Erythroblast (primary cell): ENCODE measurements at places on chromosomes 11 and 22.

DNA sequence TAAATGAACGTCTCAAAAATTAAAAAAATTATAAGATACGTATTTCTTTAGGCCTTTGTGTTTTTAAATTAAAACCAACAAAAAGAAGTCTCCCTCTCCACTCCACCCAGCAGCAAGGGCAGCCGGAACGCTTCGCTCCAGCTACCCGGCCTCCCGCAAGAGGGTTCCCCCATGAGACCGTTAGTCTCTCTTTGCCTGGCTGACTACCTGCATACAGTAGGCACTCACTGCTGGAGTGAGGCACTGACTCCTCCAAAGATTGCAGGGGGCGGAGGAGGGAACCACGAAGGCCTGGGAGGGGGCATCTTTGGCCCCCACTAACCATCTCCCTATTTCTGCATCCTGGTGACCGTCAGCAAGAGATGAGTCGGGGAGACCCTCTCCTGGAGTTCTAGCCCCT lies 10.1 kb downstream of the CBX6 start:
- no peak for DNase-seq

GRCh38 chr11:70656252-70656651 lies 257.9 kb downstream of the CTTN start:
- no peak for DNase-seq

DNA sequence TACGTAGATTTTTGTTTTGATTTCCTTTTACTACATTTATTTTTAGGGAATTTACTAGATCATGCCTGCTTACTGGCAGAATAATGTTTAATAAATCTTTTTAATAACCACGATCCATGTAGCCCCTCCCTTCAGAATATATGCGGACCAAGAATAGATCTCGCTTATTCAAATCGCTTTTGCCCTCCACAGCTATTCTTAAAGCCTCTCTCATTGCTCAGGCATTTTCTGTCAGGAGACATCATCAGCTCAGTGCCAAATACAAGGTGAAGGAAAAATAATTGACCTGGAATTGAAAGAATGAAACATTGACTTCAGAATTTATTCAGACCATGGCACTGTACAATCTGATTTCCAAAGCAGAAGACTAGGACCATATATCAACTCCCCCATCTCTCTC lies 10.0 kb upstream of the JAML start:
- no peak for DNase-seq

- peak; percentile 47 for DNase-seq
Measured at GRCh38 chr22:27133681-27134314, 476.4 kb downstream of the MIAT start.

- no peak for DNase-seq
Measured at GRCh38 chr11:31656051-31656450, 146.5 kb downstream of the ELP4 start.

- DNase-seq, result no peak
Measured at GRCh38 chr11:81394311-81394710, 1339.4 kb downstream of the FAM181B start.

GRCh38 chr11:60195923-60196368 lies 13.1 kb upstream of the MS4A6A start:
- DNase-seq, result no peak

GRCh38 chr22:44383064-44383575 lies 70.4 kb upstream of the SHISAL1 start:
- no peak for DNase-seq

DNA sequence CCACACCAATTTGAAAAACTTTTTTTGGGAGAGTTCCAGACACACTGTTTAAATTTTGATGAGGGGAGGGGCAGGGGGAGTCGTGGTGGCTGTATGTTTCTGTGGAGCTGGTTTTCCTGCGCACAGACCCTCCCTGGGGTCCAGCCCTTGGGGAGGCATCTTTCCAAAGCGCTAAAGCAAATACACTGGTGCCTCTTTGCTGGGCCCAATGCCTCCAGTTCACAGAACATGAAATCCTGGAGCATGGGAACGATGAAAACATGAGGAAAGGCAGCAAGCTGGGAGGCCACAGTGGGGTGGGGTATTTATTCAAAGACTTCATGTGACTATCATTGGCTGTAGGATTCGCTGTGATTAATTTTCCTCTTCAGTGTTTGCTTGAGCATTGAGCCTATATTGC lies 135.3 kb downstream of the CCDC34 start:
- no peak for DNase-seq

GRCh38 chr11:106249617-106250239 lies 172.3 kb downstream of the AASDHPPT start:
- DNase-seq, result no peak

DNA sequence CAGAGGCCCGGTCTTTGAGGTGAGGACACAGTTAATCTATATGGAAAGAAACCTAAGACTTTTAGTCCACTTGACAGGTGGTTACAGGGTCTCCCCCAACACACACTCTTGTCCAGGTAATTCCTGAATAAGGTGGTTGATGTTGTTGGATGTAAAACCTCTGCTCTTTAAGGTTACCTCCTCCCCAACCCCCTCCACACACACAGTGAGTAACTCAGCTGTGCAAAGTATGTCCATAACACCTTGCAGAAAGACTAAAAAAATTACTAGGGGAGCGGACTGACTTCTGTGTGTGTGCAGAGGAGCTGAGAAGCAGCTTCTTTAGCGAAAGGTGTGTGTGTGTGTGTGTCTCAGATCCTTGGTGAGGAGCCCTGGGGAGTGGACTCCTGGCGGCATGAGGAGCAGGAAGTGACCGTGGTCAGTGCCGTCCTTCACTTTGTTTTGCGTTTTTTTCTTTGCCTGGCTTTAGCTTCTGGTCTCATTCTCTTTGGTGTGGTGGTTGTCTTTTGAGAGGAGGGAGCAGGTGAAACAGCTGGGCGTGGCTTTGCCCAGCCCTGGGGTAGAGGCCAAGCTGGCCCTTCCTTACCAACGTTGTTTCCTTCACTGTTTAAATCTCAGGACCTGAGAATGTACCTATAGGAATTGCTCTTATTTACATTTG lies 1.7 kb downstream of the ZBED4 start:
- no peak for DNase-seq

DNA sequence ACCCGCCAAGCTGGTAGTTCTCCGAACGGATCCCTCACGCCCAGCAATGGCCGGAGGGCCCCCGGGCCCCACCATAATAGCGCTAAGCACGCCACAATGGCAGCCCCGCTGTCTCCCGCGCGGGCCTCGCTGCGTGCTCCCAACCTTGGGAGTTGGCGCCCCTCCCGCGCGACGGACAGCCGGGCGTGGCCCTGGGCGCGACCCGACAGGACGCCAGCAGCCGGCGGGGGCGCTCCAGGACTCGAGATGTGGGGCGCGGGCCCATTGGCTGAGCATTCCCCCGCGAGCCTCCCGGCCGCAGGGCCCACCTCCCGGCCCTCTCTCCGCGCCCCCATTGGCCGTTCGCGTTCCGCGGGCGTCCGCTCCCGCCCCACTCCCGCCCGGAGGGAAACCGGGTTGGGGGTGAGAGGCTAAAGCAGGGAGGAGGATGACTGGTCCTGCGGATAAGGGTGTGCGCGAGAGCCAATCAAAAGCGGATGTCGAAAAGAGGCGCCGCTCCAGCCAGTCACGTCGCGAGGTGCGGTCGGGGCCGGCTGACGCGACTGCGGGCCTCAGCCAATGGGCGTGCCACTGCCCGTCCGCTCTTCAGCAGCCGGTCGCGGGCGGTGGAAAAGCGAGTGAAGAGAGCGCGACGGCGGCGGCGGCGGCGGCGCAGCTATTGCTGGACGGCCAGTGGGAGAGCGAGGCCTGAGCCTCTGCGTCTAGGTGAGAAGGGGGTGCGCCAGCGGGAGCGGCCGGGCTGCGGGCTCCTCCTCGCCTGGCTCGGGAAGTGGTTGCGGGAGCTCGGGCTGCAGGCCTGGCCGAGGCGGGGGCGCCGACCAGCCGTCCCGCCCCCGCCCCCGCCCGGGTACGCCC lies at the start of gene FAR1:
Gene FAR1 (plus strand): TSS at position 567 of the 855 bp plus-strand sequence. CDS start 26,098 bp downstream, outside the sequence.
- peak; percentile 99 for DNase-seq

DNA sequence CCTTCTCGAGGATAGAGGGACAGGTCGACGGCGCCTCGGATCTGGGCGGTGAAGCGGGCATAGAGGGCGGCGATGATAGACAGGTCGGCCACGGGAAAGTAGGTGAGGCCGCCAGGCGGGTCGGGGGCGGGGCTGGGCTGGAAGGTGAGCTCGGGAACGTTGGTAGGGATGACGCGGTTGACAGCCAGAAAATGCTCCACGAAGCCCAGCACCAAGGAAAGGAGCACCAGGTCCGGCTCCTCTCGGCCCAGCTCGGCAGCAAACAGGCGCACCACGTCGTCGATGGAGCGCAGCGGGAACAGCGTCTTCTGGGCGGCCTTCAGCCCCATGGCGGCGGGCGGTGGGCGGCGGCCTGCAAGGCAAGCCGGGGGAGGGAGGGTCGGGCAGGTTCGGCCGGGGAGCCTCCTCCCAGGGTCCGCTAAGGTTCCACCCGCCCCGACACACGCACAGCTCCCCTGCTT lies 540 bp downstream of the MEN1 start:
- DNase-seq, result peak; percentile 57

- DNase-seq, result no peak
Measured at GRCh38 chr11:110199184-110199981, 97.0 kb downstream of the RDX start.

GRCh38 chr11:44208976-44209603 lies 100.8 kb downstream of the ALX4 start:
- DNase-seq, result no peak

- DNase-seq, result no peak
Measured at GRCh38 chr22:44648085-44648820, 53.8 kb upstream of the PRR5 start.

DNA sequence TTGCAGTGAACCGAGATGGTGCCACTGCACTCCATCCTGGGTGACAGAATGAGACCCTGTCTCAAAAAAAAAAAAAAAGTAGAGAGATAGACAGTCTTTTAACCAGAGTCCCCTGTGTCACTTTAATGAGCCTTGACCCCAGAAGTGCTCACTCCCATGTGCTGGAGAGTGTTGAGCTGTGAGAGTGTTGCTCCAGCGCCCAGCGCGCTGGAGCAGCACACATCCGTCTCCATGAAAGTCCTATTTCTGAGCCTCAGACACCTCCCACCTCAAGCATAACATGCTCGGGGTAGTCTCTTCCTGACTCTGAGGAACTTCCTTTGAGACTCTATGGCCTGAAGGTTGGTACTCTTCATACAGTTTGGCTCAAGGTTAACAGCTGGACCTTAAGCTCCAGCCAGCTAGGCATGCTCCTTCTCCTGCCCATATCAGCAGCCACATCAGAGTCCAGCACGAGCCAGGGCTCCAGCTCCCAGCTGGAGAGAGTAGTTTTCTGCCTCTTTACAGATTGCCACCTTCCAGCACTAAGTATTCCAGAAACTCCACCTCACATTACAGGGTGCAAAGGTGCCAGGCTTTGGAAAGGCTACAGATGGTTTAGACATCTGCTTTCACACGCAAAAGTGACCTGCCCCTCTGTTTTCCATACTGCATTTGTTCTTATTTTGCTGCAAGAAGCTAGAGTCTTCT lies 29.4 kb upstream of the UBASH3B start:
- no peak for DNase-seq

GRCh38 chr11:120130991-120131760 lies 6.7 kb downstream of the TRIM29 start:
- no peak for DNase-seq

DNA sequence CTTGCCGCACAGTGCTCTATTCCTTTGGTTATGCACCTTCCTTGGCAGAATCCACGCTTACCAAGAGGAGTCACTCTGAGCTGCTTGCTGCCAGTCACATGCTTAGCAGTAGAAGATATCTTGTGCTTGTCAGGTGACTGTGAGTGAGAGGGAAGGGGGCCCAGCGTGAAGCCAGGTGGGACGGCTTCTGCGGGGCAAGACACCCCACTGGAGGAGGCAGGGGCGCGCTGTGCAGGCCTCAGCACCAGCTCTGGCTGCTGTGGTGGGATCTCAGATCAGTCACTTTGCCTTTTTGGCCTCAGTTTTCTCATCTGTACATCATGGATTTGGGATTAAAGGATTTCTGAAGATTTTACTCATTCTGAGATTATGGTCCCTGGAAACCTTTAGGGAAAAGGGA lies 63.9 kb upstream of the B3GAT1 start:
- DNase-seq, result no peak

- DNase-seq, result no peak
Measured at GRCh38 chr11:122634501-122634900, 21.0 kb upstream of the UBASH3B start.

DNA sequence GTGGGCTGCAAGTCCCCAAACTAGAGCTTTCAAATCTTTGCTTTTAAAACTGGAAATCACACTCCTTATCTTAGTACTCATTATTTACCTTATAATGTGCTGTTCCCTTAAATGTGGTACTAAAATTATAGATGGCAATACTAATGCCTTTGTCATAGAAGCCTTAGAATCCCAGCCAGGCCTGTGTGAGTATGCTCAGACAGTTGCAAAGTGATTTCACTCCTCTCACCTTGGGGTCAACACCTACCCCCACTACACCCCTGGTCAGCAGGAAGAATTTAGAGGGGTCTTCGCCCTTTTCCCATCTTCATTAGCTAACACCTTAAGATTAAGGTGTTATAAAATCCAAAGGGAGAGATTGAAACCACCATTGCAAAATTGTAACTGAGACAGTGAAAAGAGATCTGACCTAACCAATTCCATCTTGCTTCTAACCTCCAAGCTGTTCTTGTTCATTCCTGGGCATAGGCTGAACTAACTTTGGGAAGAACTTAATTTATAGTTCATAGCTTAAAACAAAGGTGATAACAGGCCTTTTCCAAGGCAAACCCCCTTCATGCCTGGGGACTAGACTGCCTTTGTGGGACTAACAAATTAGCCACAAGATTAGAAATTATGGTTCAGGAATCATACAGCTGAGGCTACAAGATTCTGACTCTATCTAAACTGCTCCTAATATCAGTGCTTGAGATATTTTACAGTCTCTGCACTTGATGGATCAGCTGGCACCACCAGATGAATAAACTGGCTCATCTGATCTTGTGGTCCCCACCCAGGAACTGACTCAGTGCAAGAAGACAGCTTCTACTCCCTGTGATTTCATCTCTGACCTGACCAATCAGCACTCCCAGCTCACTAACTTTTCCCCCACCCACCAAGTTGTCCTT lies 10.4 kb upstream of the MRPL17 start:
- peak; percentile 48 for DNase-seq

- DNase-seq, result no peak
Measured at GRCh38 chr22:37501610-37502341, 15.6 kb upstream of the MFNG start.

DNA sequence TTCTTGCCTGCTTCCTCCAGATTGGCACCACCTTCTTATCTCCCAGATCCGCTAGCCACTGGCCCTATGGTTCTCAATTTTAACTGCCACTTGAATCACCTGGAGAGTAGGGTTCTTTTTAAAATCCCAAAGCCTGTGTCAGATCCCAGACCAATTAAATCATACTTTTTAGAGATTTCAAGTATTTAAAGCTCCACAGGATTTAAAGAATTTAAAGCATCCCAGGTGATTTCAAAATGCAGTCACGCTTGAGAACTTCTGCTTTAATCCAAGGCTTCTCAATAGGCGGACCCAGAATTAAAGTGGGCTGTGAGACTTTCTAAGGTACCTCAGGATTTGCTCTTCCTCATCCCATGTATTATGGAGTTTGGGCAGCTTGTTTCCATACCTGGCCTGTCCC lies 400.0 kb downstream of the SOX6 start:
- DNase-seq, result no peak

GRCh38 chr11:103055221-103055890 lies 36.6 kb downstream of the DCUN1D5 start:
- peak; percentile 28 for DNase-seq

GRCh38 chr11:127274328-127274676 lies 273.7 kb upstream of the KIRREL3 start:
- no peak for DNase-seq

GRCh38 chr11:26765323-26765722 lies 43.5 kb upstream of the SLC5A12 start:
- DNase-seq, result no peak
